ENCODE measurements at places on chromosomes 6 and 20.

GRCh38 chr20:47300071-47300470 lies 56.4 kb downstream of the ZMYND8 start:
- DNase-seq = no peak

GRCh38 chr6:50826037-50826761 lies 7.5 kb downstream of the TFAP2B start:
- DNase-seq = no peak

- no peak for DNase-seq
Observed at GRCh38 chr6:82208913-82209312, 38.6 kb downstream of the IBTK start.

- no peak for DNase-seq
Observed at GRCh38 chr6:83708970-83709747, at the start of gene SNAP91. Gene SNAP91 (minus strand): TSS chr6:83709101. CDS start chr6:83707927, 1,174 bp downstream.

DNA sequence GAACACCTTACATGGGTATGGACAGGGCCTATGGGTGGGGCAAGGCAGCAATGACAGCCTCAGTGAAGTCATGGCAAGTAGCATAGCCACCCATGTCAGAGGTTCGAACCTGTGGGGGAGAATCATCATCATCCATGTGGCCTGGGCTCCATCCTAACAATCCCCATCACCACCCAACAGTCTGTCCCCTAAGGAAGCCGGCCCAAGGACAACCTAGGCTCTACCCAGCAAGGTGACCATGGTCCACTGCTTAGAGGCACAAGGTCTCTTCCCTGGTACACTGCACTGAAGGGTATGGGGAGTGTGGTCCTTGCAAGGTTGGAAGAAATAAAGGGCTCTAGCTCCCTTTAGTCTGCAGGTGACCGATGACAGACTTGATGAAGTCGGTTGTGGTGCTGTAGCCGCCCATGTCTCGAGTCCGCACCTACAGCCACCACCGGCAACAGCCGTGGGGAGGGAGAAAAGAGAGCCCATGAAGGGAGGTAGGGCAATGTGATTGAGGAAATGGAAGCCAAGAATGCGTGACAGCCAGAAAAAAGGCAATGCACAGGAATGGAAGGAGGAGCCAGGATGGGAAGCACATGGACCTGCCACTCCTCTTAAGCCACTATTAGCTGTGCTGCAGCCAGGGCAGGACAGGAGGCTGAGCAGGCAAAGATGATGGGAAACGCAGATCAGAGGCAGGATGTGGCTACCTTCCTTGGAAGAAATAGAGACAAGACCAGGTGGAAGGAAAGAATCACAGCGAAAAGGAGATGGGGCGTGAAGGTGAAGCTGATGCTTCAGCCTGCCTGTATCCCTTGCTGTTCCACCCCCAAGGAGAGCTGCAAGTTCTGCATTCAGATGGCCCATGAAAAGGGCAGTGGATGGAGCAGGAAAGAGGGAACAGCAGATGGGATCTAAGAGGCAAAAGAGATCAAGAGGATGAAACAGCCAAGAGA lies 5.3 kb downstream of the IDH3B start:
- no peak for DNase-seq

- DNase-seq = no peak
Observed at GRCh38 chr20:57498425-57499400, 26.2 kb downstream of the CTCFL start.
